ENCODE measurements at places on chromosomes 16 and 17. TPM values are rescaled to one million over a fixed set of nuclear protein-coding genes. Genes with fewer than 3 reads are reported as not detected.

CMTM1 gene
- 2.0 TPM for total RNA-seq

LRRC37A2 gene
- total RNA-seq: 7.0 TPM

MAP3K14 gene
- total RNA-seq: 3.3 TPM

TPPP3 gene
- total RNA-seq: 1.0 TPM

ATF7IP2 gene
- 1.2 TPM for total RNA-seq

SLC5A10 gene
- not detected for total RNA-seq

SDR42E1 gene
- 0.15 TPM for total RNA-seq

C17orf78 gene
- total RNA-seq: not detected

PYY gene
- total RNA-seq: not detected

Measured in smooth muscle cell of trachea (primary cell).